ENCODE measurements at places on chromosomes 4 and X.
A peak's percentile ranks its signal among the peaks of the same experiment; 100 is the strongest.

DNA sequence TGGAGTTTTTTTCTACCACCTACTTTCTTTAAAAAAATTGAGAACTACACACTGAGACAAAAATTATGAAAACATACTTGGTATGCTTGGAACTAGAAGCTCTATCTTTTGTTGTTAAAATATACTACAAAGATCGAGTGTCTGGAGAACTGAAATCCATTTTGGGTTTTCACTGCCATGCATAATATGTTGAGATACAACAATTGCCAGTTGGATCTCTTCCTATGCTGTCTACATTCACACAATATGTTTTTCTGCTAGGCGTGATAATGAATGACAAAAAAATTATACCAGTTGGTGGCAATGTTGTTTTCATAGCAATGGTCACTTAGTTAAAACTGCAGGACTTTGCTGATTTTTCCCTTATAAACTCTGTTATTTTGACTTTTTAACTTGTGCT, 605.4 kb upstream of the LCORL start:
- no peak for DNase-seq

DNA sequence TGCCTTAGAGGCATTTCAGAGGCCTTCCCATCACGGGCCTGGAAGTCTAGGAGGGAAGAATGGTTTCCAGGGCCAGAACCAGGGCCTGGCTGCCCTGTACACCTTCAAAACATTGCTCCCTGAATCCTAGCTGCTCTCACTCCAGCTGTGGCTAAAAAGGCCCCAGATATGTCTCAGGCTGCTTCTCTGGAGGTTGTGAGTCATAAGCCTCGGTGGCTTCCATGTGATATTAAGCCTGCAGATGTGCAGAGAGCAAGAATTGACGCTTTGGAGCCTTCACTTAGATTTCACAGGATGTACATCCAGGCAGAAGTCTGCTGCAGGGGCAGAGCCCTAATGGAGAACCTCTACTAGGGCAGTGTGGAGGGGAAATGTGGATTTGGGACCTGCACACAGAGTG, 502.5 kb downstream of the GRXCR1 start:
- DNase-seq, result no peak

DNA sequence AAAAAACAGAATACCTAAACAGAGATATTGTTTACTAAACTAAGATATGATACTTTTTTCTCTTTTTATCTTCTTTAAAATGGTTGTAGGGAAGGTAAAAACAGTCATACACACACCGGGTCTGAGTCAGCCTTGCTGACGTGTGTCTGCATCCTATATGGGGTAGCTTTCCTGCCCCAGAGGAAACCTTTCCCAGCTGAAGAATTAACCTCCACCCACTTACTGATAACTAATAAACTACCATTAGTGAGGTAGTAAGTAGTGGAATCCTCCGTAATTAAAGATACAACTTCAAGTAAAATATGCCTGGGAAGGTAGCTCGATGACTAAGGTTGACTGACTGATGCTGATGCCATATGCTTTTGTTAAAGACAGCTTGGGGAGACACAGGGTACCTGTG, 312.2 kb downstream of the DCTD start:
- no peak for DNase-seq

- peak; percentile 48 for DNase-seq
Measured at GRCh38 chr4:165520086-165520485, 141.3 kb downstream of the CPE start.

GRCh38 chrX:12970691-12971202, 4.2 kb upstream of the TMSB4X start:
- peak; percentile 62 for DNase-seq

DNA sequence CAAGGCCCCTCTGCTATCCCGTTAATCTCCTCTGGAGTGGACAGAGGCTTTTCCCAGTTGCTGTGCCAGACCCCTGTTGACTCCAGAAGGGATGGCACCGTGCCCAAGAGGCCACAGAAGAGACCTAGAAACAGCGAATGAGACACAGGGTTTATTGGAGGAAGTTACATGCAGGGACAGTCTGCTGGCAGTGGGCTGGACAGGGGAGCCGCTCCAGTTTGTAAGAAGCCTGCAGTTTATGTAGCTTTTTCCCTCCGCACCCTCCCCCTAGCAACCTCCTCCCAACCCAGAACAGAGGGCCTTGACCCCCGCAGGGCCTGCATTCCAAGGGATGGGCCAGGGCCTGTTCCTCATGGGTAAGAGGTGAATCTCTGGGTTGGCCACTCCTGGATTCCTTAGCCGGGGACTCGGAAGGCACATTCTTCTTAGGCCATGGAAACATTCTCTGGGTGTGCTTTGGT, 216.8 kb upstream of the PSAPL1 start:
- DNase-seq, result peak; percentile 77

GRCh38 chr4:137471895-137472294, 60.4 kb downstream of the PCDH18 start:
- DNase-seq, result no peak

DNA sequence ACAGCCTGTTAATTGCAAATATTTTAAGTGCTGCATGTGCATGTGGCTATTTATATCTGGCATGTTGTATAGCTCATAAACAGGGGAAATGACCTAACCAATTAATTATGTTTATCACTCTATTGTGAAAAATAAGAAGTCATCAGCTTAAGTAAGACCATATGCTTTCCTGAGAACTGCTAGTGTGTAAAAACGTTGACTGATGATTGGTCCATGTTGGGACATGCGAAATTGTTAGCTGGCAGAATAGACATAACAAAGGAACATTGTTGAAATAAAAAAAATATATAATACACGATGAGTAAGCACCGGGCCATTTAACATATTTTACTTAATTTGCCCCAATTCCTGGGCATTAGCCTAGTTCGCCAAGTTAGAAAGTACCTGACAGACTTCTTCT, 207.5 kb downstream of the ANK2 start:
- DNase-seq, result no peak

GRCh38 chr4:85496933-85497332, 22.0 kb downstream of the ARHGAP24 start:
- DNase-seq, result peak; percentile 81

DNA sequence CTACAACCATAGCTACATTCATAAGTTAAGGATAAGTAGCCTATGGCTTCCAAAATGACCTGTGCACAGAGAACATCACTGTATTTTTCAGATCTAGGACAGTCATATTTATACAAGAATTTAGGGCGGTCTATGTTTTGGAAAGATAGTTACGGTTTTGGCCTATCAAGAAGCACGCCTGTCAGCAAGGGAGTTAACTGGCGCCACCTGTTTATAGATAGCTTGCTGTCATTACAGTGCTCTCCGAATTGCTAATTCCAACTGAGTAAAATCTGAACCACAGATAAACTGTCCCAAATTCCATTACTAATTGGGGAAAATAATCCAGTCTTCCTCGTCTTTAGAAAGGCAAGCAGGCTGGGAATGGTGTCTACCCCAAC, 646 bp downstream of the ABCB7 start:
- no peak for DNase-seq

DNA sequence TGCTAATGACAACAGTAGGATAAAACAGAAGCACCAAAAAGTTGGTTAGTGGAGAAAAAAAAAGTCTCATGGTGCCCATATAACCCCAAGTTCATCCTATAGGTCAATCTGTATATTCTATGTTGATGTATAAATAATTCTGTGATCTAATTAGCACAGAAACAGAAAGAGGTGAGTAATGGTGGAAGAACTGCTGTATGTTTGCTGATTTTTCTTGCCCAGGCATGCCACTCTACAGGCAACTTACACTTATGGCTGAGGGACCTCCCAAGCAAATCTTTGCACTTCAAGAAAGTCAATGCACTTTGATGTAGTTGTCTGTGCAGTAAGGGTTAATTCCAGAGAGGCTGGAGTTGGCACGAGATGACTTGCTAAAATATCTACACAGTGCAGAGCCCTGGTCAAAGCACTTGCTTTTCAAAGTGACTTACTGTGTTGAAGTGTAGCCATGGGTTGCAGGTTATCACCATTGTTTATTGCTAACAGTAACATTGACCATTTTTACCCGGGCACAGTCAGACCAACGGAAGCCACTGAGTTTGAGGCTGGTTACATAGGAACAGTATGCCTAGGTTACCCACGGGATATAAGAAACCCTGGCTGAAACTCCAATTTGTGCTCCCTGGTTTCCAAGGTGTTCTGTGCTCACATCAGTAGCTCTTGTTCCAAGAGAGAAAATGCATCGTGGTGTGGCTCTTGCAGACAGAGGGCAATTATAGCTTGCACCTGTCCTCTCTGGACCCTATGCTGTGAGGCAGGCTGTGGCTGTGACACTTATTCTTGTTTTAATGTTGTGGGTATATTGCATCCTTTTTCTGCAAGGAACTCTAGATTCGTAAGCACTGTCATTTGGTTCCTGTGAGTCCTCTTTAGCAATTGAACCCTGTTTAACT, 141.3 kb upstream of the FTHL17 start:
- no peak for DNase-seq

DNA sequence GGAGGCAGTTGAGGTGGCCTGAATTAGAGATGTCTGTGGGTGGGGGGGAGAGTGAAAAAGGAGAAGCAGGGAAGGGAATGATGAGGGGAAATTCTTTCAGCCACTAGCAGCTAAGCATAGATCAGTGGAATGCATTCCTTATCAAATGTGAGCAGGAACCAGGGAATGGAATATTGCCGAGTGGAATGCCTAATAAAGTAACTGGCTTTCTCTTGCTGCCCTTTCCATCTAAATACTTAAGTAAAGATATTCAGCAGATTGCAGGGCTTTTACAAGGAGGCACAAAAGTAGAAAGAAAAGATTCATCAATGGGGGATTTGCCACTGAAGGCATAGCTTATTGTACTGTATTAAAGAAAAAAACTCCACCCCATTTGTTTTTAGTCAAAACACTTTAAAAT, 263.0 kb upstream of the RPS6KA3 start:
- no peak for DNase-seq

DNA sequence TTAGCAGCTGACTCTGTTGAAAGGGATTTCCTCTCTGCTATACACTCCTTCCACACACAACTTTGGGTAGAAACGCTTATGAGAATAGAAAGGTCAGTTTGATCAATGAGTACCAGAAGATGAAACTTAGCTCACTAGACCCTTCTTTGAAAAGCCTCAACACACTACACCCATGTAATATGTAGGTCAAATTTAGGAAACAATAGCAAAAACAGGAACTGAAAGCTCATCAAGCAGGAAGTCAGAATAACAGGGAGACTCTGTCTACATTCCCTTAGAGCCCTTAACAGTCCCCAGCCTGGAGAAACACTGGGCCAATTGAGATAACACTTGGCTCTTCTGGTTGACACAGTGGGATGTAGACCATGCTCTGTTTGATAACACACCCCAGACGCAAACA, 30.7 kb downstream of the SRPX2 start:
- no peak for DNase-seq

DNA sequence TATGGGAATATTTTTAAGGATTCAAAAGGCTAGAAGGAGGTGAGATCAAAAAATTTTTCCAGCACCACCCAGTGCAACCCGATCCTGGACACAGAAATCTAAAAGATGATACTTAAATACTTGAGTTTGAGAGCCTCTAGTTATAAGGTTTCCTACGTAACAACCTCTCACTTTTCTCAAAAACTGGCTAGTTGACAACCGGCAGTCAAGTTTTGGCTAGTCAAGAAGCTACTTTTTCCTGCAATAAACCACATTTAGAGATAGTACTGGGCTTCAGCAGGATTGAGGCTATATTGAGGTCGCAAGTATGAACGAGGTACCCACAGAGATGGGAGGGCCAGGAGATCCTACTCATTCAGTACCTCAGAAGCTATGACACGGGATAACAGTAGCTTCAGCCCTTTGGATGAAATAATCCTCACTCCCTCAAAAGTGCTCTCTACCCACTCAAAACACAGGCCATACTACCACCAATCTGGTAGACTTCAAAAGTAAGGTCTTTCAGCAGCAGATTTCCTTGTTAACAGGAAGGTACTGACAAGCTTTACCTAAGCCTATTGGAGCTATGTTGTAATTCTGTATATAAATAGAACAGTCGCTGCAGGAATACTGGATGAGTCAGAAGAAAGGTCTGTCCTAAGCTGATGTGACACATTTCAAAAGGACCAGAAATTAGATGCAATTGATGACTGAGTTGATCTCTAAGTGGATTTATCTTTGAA, 1.5 kb upstream of the TSPAN5 start:
- DNase-seq, result peak; percentile 17

DNA sequence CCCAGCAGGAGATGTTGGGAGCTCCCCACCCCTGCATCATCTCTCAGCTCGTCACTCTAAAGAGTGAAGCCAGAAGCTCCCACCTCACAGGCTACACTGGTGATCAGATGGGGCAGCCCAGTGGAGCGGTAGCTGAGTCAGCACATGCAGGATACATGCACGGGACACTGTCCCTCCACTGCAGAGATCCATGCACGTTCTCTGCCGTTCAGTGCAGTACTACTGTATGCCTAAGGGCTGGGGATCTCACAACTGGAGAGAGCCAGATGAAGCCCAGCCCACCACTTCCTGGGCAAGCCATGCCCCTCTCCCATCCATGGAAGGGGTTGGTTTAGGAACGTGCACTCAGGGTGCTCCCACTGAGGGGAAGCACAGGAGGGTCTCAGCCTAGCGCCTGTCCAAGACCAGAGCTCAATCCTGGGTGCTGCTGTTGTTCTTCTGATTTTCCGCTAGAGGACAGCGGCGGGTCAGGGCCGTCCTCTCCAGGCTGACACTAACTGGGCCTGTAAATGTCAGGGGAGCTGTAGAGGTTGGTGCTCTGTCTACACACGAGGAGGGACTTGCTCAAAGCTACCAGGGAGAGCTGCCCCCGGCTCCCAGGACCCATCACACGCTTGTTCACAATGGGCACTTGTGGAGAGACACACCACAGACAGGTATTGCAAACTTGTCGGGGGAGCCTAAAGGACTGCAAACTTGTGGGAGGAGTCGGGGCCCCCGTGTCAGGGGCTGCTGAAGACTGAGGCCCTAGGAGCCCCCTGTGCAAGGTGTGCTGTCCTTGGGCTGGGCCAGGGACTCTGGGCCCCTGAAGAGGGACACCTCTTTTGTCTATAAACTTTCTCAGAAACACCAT, 18.2 kb upstream of the ABLIM2 start:
- DNase-seq, result peak; percentile 70

GRCh38 chr4:158681629-158682028, 9.5 kb downstream of the ETFDH start:
- DNase-seq, result no peak

DNA sequence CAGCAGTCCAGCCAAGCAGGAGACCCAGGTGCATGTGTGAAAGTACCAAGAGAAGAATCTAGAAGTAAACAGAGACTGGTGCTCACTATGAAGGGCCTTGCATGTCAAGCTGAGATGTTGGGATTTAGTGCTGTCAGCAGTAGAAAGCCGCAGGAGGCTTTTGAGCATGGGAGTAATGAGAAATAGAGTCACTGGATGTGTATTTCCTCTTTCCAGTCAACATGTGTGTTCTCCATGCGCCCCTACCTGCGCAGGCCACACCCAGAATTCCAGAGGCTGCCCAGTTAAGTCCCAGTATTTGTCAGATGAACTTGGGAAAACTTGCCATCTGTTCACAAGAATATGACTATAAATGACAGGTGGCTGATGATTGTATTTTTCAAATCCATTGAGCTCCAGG, 4.5 kb upstream of the MAMLD1 start:
- DNase-seq, result no peak

- no peak for DNase-seq
Measured at GRCh38 chr4:86386817-86387415, 27.1 kb upstream of the MAPK10 start.

DNA sequence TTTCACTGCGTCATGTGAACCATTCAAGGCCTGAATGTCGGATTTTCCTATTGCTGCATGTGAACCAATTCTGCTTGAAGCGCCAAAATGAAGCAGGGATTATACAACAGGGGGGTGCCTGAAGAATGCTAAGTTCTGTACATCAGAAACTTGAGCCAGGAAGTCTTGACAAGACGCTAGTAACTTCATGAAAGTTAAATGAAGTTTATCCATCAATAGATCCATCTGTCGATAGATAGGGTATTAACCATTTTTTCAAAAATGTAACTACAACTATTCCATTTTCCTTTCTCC, 590 bp upstream of the NAF1 start:
- no peak for DNase-seq

GRCh38 chr4:125961626-125962025, 646.9 kb downstream of the FAT4 start:
- no peak for DNase-seq
